Head of caudate nucleus (tissue), 42 donors: ENCODE measurements at places on chromosomes 1 and 21.
A peak's percentile ranks its signal among the peaks of the same experiment; 100 is the strongest.

- DNase-seq: no peak
Measured at GRCh38 chr1:19744335-19744743, 55.4 kb downstream of the TMCO4 start.

- DNase-seq: no peak
Measured at GRCh38 chr1:240732390-240732789, 120.4 kb upstream of the GREM2 start.

GRCh38 chr1:204462229-204462561 is 32.4 kb downstream of the PIK3C2B start:
- DNase-seq: no peak

DNA sequence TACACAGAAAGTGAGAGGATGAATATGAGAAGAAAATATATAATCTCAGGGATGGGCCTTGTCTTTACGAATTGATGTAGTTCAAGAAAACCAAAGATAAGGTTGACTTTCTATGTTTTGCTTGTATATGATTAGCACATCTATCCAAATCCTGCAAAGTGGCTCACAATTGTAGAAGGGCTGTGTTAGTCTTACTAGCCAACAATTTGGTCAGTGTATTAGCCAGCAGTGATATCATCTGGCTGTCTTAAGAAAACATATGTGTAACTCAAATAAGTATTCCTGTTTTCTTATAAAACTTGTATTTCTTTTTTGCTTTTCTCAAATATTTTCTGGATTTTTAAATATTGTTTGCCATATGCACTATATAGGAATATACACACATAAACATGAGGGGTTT is 5.5 kb downstream of the SDCCAG8 start:
- DNase-seq: no peak

GRCh38 chr1:47469910-47470309 is 32.1 kb downstream of the FOXD2 start:
- DNase-seq: no peak

- DNase-seq: no peak
Measured at GRCh38 chr1:77556045-77556444, 126.4 kb downstream of the ZZZ3 start.

- DNase-seq: peak; percentile 85
Measured at GRCh38 chr1:48572646-48573258, 100.7 kb upstream of the SPATA6 start.

GRCh38 chr1:229694053-229694693 is 68.1 kb downstream of the URB2 start:
- peak; percentile 41 for DNase-seq

- DNase-seq: no peak
Measured at GRCh38 chr1:43464681-43465504, 11.2 kb upstream of the HYI start.

GRCh38 chr1:30600258-30600657 is 123.1 kb downstream of the MATN1 start:
- no peak for DNase-seq

GRCh38 chr1:38662126-38662525 is 197.4 kb downstream of the RRAGC start:
- no peak for DNase-seq

- DNase-seq: no peak
Measured at GRCh38 chr1:228392111-228392936, 14.3 kb downstream of the TRIM11 start.
